ENCODE measurements at places on chromosomes 4 and X.

- DNase-seq: no peak
Measured at GRCh38 chr4:5019274-5019673, at the start of gene CYTL1. Gene CYTL1 (minus strand): TSS chr4:5019458. CDS start chr4:5019445, 13 bp downstream.

GRCh38 chrX:68686097-68686977, 38.9 kb downstream of the STARD8 start:
- no peak for DNase-seq

- no peak for DNase-seq
Measured at GRCh38 chrX:129663171-129663570, 8.4 kb upstream of the APLN start.

GRCh38 chr4:1344696-1345095, 2.3 kb upstream of the UVSSA start:
- no peak for DNase-seq

GRCh38 chr4:112978691-112979472, 70.6 kb upstream of the ANK2 start:
- DNase-seq: no peak

DNA sequence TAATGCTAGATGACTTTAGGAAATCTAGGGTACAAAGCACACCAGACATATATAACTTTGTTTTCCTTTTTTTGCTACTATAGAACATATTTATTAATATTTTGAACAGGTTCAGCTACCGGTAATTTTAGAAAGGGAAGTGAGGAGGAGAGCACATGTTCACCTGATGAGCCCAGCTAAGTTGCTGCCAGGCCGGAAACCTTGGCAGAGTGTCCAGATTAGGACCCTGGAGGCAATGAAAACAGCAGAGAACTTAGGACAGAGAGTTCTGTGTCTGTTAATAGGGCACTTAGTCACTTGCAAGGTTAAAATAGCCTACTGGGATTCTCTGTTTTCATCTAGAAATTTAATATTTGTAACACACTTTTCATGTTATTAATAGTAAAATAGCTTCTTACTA, 348.9 kb upstream of the CPEB2 start:
- DNase-seq: no peak

- no peak for DNase-seq
Measured at GRCh38 chr4:153542834-153543233, 76.7 kb downstream of the TMEM131L start.

DNA sequence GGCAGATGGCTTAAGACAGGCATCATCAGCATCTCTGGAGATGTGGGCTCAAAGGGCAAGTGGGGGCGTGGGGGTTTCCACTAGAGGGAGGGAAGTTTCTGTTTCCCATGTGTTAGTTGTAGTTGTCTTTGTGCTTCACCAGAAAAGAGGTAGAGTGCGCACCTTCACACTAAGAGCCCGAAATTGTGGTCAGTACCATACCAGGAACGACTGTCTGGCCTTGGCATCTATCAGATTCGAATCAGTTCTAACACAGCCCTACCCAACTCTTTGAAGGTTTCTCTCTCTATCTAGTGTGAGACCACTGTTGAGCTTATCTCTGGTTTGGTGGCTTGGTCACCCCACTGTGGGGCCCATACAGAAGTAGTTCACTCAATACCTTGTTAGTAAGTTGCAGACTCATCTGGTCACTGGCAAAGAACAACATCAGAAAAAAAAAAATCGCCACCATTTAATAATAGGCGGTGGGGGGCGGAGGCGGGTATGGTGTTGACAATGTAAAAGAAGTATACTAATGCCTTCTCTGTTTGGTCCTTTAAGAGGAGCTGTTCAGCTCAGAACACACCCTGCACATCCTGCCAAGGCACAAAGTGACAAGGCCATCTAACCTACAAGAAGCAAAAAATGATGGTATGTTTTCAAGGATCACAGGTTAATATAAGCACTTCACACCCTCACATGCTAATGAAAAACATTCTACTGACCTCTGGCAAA, 71.1 kb downstream of the NYX start:
- no peak for DNase-seq

DNA sequence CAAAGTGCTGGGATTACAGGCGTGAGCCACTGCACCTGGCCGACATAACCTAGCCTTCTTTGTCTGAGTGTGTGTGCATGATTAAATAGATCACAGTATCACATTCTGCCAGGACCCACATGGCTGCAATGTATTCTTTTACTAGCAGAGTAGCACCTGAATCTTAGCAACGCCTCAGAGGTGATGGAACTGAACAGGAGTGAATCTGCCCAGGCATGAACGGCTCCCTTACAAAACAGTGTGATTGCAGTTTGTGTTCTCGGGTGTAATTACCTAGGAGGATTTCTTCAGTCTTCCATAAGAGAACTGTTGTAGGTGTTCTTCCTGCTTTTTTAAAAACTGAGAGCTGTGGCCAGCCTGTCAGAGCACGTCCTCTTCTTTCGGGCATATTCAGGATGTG, 122.7 kb upstream of the STS start:
- DNase-seq: no peak

GRCh38 chr4:78561677-78562076, 10.1 kb downstream of the ANXA3 start:
- DNase-seq: no peak

- no peak for DNase-seq
Measured at GRCh38 chrX:71144651-71145050, at the start of gene NLGN3. Gene NLGN3 (plus strand): TSS chrX:71144841. CDS start chrX:71147750, 2,909 bp downstream.

DNA sequence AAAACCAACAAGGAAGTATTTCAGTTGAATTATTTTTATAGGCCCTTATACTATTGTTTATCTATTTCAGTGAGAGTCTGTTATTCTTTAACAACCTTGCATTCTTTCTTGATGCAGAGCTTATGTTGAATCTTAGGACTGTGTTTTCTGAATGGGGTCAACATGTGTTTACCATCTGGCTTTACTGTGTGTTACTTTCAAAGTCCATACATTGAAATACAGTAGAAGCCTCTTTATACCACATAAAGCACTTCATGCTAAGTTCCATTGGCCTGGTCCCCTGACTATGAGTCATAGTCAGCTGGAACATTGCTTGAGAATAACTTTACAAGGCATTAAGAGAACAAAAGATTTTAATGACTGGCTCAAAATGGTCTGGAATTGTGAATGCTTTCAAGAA, 152.6 kb downstream of the GASK1B start:
- DNase-seq: no peak

DNA sequence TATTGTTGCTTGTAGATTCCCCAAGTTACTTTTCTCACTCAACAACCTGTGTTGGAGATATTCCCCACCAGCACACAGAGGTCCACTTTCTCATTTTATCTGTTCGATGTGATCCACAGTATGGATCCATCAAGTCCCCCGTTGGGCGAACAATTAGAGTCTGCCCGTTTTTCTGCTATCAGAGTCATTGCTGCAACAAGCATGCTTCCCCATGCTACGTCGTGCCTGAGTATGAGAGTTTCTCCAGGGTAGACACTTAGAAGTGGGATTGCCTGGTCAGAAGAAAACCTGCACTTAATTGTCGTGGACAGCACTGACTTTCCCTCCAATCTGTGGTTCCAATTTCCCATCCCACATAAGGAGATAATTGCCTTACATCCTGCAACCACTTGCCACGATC, 62.7 kb upstream of the SHOX start:
- DNase-seq: no peak

DNA sequence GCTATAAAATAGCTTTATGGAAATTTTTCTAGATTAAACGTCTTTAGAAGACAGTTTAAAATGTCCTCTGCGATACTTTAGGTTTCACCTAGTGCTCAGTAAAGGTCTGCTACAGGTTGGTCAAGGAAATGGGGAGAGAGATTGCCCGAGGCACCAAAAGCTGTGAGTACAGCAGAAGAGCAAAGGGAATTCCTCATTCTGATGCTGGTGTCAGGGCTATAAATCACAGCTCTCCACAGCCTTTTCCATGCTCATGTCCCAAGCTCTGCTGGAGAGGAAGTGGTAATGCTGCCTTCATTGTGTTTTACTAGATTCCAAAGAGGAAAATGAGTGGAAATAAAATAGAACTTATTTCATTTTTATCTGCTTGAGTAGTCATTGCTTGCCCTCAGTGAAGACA, 2060.4 kb downstream of the ARAP2 start:
- no peak for DNase-seq

DNA sequence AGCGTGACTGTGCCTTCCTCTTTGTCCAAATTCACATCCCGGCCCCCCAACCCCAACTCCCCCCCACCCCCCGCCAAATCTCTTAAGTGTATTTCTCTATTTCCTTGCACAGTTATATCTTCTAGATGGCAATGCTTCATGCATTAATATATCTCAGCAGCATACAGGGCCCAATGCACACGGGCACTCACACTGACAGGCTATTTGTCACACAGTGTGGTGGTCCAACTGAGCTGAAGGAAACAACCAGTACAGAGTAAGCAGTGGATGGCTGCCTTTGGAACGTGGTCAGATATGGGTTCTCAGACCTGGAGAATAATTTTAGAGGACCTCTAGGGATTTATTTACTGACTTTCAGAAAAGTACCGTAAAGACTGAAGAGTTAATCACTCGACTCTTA, 681 bp downstream of the EXOC1 start:
- DNase-seq: no peak

DNA sequence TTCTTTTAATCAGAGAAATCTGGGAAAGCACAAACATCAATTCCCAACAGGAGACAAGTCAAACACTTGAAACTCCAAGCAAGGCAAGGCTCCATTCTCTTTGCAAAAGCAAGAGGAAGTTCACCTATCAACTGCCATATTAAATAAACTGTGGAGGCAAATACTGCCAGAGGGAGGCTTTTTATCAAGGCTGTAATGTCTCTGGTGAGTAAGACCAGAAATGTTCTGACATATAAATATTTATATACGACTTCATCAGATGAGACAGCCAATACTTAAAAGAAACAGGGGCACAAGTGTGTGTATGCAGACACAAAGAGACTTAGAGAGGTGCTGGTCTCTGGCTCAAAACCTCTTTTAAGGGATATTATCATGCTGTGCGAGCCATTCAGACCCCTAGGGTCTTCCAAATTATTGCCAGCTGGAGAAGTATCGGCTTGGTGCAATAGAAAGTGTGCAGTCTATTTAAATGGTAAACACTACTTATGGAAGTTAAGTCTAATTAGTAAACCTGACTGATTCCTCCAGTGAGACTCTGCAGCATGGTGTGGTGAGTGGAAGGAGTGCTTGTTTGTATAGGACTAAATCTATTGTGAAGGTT, 24.4 kb downstream of the DCX start:
- no peak for DNase-seq

DNA sequence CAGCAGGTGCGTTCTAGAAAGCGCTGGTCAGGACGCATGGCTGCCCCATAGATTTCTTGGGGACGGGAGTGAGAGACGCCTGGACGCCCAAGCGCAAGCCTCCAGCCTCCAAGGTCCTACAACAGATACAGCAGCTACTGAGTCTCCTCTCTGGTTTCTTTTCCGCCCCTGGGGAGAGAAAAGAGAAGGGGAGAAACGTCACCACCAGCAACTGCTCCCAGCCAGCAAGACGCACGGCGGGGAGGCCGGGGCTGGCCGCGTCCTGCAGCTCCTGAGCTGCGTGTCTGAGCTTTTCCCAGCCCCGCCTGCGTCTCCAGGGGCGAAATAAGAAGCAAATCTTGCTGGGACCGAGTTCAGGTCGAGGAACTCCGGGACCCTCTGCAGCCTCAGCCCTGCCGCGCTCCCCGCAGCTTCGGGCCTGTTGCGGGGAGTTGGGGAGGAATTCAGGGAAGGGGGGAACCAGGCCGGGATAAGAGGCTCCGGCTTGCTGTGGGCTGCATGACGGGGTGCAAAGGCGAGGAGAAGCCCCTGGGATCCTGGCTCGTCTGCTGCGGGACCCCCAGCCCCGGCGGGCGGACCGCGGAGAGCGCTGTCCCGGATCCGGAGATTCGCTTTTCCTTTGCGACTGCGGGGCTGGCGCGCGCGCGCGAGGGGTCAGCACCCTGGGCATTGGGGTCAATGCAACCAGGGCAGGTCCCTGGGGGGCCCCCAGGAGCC, 6.8 kb upstream of the SHOX start:
- no peak for DNase-seq

DNA sequence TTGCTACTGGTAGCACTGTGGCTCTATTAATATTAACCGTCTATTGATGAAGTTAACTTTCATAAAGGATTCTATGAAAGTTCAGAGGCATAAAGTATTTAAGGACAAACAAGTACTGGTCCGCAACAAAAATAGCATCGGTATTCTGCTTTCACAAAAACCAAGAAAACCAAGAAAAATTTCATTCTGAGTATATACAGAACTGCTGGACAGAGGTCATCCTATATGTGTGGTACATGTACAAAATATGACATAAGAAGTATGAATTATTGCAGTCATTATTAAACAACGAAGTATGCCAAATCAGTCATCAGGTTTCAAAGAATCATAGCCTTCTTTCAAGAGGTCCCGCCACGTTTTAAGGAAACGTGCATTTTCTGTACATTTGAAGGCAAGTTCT, 2.4 kb downstream of the C4orf46 start:
- DNase-seq: no peak

GRCh38 chrX:131830400-131831184, 192.5 kb upstream of the STK26 start:
- DNase-seq: no peak

GRCh38 chrX:70168238-70169188, 8.8 kb upstream of the DGAT2L6 start:
- no peak for DNase-seq

DNA sequence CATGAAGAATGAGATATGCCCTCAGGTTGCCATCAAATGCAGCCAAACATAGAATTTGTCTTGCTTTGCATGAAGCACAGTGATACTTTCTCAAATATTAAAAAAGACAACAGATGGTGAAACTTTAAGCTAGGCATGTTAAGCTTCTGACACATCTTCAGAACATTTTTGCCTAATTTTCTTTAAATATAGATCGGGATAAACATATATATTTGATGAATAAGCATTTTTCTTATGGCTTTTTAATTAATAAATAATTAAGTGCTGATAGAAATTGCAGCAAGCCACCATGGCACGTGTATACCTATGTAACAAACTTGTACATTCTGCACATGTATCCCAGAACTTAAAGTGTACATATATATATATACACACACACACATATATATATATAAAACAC, 831.2 kb upstream of the PCDH10 start:
- DNase-seq: no peak

GRCh38 chr4:26958925-26959653, 98.4 kb downstream of the STIM2 start:
- no peak for DNase-seq

GRCh38 chrX:149531599-149531998, 9.2 kb upstream of the EOLA1 start:
- DNase-seq: no peak

GRCh38 chr4:60948008-60948407, 252.1 kb upstream of the ADGRL3 start:
- no peak for DNase-seq

- DNase-seq: no peak
Measured at GRCh38 chr4:186500721-186501304, 54.6 kb downstream of the MTNR1A start.

- no peak for DNase-seq
Measured at GRCh38 chr4:113582737-113583136, 178.8 kb downstream of the CAMK2D start.

- DNase-seq: no peak
Measured at GRCh38 chrX:101415180-101416145, 7.4 kb downstream of the HNRNPH2 start.

GRCh38 chr4:40516651-40517050, 113.0 kb downstream of the RBM47 start:
- no peak for DNase-seq

Measured in stimulated activated CD4-positive, alpha-beta T cell treated with anti-CD3 and anti-CD28 coated beads, TNF-alpha, amount 100 ng/mL, for 1 hour (primary cell).